ENCODE measurements at places on chromosomes 6 and 20.
A peak's percentile ranks its signal among the peaks of the same experiment; 100 is the strongest.

DNA sequence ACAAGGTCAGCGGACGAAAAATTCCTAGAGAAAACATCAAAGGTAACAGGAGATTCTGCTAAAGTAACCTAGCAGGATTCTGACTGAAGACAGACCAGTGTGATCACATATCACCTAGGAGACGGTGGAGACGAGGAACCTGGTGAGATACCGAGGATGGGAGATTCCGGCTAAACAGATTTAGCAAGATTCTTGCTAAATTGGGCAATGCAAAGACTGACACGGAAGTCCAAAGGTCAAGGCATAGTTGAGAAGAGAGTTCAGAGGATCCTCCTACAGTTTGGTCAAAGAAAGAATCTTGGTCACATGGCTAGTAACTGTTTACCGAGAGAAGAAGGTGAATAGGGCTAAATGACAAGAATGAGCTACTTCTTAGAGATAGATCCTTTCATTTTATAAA, 61.1 kb downstream of the TMEM170B start:
- no peak for DNase-seq

GRCh38 chr20:37598575-37599342, 71.1 kb upstream of the BLCAP start:
- no peak for DNase-seq

DNA sequence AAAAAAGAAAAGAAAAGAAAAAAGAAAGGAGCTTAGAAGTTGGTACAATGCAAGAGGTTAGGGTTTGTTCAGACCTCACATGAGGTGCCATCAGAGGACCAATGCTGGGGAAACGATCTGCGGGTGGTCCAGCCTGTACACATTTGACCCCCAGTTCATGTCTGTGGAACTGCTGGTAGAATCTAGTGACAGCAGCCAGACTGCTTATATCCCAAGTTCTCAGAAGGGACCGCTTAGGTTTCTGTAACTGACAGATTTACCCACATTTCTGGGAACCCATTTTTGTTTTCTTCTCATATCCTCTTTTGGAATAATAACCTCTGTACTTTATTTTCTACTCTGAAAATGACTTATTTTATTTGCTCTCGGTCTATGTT, 4.7 kb downstream of the PPP1R18 start:
- no peak for DNase-seq

DNA sequence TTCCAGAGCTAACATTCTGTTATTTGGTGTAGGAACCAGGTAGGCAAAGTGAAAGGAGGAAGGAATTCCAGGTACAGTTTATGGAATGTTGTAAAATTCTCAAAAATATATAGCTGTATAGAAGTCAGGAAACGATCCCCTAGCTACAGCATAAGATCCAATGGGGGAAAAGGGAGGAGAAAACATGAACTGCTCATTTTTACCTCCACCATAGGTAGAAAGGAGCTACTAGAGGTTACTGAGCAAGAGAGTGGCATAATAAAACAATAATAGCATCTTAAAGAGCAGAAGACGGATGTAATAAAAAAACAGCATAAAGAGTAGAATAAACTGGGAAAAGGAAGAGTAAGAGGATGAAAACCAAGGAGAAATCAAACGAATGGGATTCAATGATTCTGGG, 26.9 kb downstream of the EPB41L2 start:
- no peak for DNase-seq

GRCh38 chr20:63745424-63745805, 5.8 kb downstream of the SLC2A4RG start:
- no peak for DNase-seq

GRCh38 chr6:159973951-159974350, 5.1 kb downstream of the IGF2R start:
- DNase-seq = peak; percentile 89

GRCh38 chr20:19995220-19995863, 21.8 kb upstream of the NAA20 start:
- DNase-seq = peak; percentile 64

DNA sequence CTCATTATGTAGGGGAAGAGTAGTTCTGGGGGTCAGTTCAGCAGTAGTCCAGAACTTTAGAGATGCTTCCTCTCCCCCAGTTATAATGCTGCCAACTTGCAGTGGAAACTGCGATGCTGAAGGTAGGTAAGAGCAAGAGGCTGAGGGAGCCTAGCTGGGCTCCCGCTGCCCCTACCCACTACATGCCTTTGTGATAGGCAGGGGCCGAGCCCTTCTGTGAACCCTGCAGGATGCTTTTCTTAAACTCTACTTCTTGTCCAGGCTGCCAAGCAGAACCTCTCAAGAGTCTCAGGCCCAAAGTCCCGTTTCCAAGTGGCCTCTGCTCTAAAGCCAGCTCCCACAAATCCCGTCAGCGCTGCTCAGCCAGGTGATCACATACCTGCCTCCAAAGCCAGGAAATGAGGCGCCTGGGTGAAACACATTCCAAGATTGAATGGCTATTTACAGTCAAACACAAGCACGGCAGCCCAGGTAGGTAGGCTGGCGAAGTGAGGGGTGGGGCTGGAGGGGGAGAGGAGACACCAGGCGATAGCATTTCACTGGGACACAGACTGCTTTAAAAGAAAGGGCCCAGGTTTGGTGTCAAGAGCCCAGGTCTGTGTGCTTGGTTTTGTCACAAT, 150.7 kb downstream of the CD24 start:
- no peak for DNase-seq

DNA sequence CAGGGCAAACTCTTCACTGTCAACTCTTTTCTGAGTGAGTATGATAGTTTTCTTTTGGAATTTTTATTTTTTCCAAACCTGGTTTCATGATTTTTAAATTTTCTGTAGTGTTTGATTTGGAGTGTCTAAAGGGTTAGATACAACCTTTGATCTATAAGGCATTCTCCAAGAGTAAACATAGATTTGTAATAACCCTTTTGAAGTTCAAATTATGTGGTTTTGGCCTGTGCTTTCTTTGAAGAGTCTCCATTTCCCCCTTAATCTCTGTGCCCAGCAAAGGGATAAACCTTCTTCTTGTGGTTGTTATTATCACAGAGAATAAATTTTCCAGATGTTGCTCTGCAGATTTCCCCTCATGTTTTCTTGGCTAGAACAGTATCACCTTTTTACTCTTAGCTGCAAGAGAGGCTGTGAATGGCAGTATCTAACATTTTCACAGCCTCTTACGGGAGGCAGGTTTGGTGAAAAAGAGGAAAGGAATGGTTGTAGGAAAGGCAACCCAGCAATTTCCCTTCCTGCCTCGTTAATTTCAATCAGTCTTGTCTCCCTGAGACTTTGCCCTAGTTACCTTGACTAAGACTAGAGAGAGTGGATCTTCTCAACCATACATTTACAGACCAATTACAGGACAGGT, 83.3 kb upstream of the AKIRIN2 start:
- no peak for DNase-seq

Data from IMR-90 (cell line).